Breast epithelium (tissue), 4 donors: ENCODE measurements at places on chromosomes 4 and X.
A peak's percentile ranks its signal among the peaks of the same experiment; 100 is the strongest.

GRCh38 chrX:20594985-20595384, 328.3 kb upstream of the RPS6KA3 start:
- no peak for DNase-seq

GRCh38 chr4:165393704-165394103, 14.9 kb downstream of the CPE start:
- DNase-seq = no peak

GRCh38 chrX:130556951-130557350, 155.2 kb downstream of the RBMX2 start:
- DNase-seq = no peak

- DNase-seq = no peak
Observed at GRCh38 chr4:62449538-62449937, 1249.4 kb downstream of the ADGRL3 start.

GRCh38 chr4:152817331-152817730, 37.6 kb downstream of the ARFIP1 start:
- DNase-seq = no peak

GRCh38 chrX:116278826-116279225, 108.3 kb downstream of the AGTR2 start:
- DNase-seq = no peak

GRCh38 chr4:47686294-47686872, 151.5 kb downstream of the CORIN start:
- peak; percentile 20 for DNase-seq

GRCh38 chr4:187615972-187616371, 379.6 kb upstream of the ZFP42 start:
- no peak for DNase-seq

GRCh38 chrX:110026099-110026844, 23.4 kb downstream of the TMEM164 start:
- no peak for DNase-seq

DNA sequence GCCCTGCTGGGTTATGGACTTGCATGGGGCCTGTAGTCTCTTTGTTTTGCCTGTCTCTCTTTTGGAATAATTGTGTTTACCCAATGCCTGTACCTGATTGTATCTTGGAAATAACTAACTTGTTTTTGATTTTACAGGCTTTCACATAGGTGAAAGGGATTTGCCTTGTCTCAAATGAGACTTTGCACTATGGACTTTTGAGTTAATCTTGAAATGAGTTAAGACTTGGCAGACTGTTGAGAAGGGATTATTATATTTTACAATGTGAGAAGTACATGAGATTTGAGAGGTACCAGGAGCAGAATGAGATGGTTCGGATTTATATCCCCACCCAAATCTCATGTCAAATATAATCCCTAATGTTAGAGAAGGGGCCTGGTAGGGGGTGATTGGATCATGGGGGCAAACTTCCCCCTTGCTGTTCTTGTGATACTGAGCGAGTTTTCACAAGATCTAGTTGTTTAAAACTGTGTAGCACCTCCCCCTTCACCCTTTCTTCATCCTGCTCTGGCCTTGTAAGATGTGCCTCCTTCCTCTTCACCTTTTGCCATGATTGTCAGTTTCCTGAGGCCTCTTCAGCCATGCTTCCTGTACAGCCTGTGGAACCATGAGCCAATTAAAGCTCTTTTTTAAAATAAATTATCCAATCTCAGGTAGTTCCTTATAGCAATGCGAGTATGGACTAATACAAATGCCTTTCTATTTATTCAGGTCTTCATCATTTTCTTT, 102.3 kb downstream of the MSN start:
- no peak for DNase-seq

DNA sequence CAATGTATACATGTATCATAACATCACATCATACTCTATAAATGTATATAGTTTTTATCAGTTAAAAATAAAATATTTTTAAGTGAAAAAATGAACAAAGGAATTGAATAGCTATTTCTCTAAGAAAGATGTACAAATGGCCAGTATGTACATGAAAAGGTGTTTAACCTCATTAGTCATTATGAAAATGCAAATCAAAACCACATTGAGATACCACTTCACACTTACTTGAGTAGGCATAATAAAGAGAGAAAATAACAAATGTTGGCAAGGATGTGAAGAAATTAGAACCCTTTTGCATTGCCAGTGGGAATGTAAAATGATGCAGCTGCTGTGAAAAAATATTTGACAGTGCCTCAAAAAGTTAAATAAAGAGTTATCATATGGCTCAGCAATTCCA, 95.5 kb downstream of the IRS4 start:
- DNase-seq = no peak

DNA sequence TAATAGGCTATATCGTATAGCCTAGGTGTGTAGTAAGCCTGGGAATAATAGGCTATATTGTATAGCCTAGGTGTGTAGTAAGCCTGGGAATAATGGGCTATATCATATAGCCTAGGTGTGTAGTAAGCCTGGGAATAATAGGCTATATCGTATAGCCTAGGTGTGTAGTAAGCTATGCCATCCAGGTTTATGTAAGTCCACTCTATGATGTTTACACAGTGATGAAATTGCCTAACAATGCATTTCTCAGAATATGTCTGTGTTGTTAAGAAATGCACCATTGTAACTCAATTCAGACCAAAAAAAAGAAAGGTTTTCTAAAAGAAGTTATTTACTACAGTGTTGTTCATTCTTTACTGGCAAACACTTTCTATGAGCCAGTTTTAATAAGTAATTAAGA, 1387.2 kb downstream of the STIM2 start:
- DNase-seq = no peak

DNA sequence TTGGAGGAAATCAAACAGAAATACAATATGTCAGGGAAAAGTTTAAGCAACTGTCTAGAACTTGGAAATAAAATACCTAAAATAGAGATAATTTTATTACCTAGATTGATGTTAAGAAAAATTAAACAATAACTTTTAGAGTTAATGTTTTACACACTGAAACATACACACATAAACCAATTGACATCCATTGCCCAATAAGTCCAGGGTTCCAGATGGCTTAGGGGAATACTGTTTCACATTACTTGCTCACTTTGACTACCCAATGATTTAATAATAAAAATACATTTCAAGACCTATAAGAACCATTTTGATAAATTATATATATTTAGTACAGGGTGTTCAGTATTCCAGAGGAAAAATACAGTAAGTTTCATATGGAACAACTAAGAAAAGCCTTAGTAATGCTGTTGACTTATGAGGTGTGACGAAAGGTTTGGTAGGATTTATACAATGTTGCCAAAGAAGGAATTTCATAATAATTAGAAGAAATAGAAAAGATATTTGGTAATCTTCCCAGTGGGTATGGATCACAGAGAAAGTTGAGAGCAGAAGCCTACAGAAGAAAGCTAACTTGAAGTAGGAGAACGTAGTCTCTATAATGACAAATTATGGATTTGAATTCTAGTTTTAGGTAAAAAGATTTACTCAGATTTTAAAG, 23.0 kb upstream of the UGT2B4 start:
- no peak for DNase-seq

- DNase-seq = no peak
Observed at GRCh38 chr4:107366900-107367299, 330.8 kb upstream of the DKK2 start.

DNA sequence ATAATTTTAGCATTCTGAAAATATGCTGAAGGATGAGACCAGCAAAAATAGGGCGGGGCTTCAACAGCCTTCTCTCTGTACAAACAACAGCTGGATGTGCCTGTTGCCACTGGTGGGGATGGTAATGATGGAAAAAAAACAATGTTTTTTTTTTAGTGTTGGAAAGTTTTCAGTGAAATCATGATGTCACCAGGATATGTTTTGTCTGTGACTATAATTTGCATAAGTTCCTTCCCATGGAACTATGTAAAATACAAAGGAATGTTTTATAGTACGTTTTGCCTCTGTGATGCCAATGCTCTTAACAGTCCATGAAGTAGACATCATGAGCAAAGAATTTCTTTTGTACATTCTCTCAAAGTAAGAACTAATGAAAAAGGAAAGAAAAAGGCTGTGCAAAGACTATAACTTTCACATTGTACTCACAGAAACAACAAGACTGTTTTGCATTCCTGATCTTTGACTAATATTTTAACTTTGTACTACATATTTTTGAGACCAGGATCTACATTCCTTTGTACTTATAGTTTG, 589.7 kb downstream of the SPRY1 start:
- DNase-seq = peak; percentile 35

DNA sequence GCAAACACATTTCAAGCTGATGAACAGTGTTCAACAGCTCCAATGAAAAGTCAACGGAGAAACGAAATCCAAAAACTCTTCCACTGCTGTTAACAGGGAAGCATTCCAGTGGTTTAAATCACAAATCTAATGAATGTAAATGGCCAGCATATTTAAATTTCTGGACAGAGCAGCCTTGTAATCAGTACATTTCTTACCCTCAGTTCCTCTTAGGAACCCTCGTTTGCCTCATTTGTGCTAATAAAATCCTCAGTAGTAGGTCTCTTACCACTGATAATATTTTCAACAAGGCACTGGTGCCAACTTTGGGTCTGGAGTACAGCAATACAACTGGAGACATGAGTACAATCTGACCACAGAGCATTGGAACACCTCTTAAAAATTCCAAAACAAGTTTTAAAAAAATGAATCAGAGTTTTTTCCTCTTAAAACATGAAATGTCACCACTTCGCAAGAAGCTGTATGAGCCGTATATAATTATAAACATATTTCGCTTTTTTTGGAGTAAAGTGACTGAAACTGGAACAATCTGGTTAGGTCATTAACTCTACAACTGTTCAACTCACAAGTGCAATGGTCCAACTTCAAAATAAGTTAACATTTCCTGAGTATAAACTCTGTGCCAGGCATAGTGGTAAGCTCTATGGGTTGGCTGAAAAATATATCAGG, 211.2 kb downstream of the CPEB2 start:
- DNase-seq = no peak

DNA sequence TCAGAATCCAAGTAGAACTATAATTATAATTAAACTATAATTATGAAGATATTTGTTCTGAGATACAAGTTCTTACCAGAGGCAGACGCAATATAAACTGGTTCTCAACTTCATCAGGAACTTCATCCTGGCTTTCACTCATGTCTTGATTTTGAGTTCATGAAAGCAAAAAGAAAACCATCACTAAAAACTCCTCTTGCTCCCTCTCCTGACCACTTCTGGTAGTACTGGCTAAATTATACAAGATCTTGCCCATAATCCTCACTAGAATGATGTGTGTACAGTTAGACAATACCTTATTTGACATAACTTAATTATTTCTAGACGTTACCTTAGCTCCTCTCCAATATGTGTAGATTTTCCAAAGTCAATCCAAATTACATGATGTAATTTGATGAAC, 3.7 kb downstream of the TAF7L start:
- DNase-seq = no peak

DNA sequence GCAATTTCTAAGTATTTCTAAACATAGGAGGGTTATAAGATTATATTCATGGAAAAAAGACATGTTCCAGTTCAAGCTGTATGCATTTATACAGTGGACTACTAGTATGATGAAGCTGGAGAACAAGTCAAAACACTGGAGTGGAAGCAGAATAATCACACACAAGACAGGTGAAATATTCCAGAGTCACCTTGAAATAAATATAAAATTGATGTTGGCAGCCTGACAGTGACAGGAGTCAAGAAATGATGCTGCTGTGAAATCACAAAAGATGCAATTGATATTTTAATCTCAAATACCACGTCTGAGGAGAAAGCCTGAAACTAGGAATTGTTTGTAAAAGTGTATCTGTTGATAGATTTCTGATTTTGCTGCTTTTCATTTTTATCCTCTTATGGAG, 667.3 kb downstream of the IL1RAPL1 start:
- DNase-seq = no peak

DNA sequence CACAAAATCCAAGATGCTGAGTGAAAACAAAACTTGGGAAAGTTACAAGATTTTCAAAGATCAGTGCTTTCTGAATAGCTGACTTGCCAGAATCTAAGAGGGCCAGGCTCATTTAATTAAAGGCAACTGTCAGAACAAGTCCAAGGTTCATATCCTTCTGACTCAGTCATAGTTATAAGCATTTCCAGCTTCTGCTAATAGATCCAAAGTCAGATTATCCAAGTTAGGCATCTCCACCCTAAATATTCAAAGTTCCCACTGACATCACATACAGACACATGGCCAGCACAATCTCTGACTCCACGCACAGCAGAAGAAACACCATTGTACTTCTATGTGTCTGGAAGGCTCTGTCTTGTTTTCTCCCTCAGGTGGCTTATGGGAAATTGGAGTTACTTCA, 41.8 kb downstream of the GASK1B start:
- DNase-seq = no peak

DNA sequence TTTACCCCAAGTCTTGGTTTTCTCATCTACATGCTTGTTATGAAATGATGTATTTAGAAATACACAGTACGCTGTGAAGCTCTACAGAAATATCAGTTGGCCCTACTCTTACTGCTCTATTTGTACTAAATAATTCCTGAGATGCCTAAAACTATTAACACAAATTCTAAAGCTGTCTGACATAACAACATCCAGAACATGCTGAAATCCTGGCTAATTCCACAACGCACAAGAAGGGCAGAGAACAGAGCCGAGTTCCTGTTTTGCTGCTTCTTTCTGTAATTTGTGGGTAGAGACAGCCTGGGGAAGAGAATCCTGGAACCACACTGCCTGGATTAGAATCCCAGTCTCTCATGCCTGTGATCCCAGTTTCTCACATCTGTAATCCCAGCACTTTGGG, 59.0 kb downstream of the ZNF827 start:
- no peak for DNase-seq

- no peak for DNase-seq
Observed at GRCh38 chrX:57044245-57044644, 48.9 kb upstream of the SPIN3 start.

DNA sequence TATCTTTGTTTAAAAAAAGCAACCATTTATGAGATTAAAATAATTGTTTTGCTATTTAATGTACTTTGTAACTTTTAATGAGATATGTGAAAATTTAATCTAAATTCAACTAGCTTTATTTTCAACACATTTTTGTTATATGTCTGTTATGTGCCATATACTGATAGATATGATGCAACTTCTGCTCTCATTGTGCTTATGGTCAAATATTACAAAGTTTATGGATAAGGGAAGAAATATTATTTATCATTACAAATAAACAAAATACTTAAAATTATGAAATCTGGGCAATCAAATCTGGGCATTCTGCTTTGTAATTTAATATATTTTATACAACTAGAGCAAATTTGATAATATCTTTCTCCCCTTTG, 40.0 kb downstream of the PCDH10 start:
- no peak for DNase-seq

GRCh38 chrX:18206657-18207056, 14.0 kb downstream of the BEND2 start:
- DNase-seq = no peak
